T follicular helper cell (primary cell): ENCODE measurements at places on chromosomes 12 and 14.

DNA sequence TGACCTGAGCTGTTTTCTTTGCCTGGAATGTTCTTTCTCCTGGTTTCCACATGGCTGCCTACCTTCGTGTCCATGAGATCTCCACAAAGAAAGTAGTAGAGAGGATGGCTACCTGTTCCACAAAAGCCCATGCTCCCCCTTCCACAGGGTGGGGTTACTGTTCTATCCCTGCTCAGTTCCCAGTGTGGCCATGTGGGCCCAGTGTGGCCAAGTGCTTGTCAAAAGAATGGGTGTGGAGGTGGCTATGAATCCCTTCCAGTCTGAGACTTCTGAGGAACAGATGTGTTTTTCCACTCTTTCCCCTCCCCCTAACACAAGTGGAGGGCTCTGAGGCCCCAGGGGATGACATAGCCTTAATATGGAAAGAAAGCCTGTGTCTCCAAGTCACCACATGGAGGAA lies 26.2 kb upstream of the HSP90B1 start:
- no peak for DNase-seq

- no peak for DNase-seq
Observed at GRCh38 chr14:74083784-74084276, 423 bp downstream of the ALDH6A1 start.

- DNase-seq, result no peak
Observed at GRCh38 chr12:49954863-49955830, 4.6 kb downstream of the AQP2 start.

GRCh38 chr12:132400011-132400641 lies 70.7 kb upstream of the GALNT9 start:
- no peak for DNase-seq

DNA sequence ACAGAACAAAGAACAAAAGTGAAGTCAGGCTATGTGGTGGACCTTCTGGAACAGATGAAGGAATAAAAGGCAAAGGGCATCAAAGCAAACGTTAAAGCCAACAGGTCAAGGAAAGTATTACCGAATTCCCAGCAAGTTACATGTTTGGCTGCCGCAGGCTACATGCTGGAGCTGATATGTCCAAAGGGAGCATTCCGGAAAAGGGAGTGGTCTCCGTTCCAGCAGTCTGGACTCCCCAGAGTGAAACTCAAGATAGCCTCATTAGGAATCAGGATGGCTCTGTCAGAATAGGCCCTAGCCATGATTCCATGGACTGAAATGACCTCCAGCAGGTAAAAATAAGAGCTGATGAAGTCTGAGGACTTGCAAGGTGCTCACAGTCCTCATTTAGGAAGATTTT lies 379.8 kb upstream of the PRICKLE1 start:
- DNase-seq, result no peak

GRCh38 chr12:98721204-98721702 lies 76.2 kb downstream of the APAF1 start:
- DNase-seq, result no peak

- no peak for DNase-seq
Observed at GRCh38 chr12:120814203-120814902, 88.7 kb downstream of the ACADS start.

- DNase-seq, result no peak
Observed at GRCh38 chr14:21494902-21495762, 16.0 kb downstream of the METTL3 start.

- DNase-seq, result no peak
Observed at GRCh38 chr14:20608383-20609110, 17.4 kb upstream of the RNASE12 start.

DNA sequence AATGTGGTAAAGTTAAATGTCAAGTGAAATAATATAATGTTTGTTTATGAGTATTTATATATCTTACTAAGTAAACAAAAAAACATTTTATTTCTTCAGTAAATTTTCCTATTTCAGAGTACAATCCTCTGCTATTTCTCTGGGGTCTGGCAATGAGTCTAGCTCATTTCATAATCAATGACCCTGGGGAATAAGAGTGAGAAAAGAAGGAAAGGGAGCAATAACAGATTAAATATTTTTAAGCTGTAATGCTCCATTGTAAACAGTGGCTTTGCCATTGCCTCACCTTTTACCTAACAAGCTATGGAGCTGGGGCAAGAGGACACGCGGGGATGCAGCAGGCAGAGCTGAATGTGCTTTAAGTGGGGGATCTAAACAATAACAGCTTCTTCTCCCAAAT lies 1071.9 kb downstream of the FLRT2 start:
- DNase-seq, result no peak

- DNase-seq, result no peak
Observed at GRCh38 chr14:76080025-76080424, 71.7 kb upstream of the GPATCH2L start.

DNA sequence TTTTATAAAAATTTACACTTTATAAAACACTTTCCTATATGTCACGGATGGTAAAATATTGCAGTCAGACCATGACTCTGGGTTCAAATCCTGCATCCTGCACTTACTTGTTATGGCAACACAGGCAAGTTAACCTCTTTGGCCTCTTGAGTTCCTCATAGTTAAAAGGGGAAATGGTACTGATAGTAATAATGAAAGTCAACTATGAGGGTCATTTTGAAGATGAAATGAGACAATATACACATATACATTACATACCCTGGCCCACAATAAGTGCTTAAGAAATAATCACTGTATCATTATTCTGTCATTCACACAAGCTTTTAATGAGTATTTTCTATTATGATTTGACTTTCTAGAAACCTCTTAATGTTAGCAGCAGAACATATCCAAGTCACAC lies 64.4 kb downstream of the C12orf42 start:
- DNase-seq, result no peak

DNA sequence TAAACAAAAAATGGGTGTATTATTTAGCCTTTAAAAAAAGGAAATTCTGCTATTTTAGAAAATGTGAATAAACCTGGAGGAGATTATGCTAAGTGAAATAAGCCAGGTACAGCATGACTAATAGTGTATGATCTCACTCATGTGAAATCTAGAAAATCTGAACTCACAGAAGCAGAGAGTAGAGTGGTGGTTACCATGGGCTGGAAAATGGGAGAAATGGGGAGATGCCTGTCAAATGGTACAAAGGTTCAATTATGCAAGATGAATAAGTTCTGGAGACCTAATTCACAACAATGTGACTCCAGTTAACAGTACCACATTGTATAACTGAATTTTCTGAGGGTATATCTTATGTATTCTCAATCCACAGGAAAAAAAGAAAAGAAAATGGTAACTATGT lies 17.4 kb upstream of the LEMD3 start:
- no peak for DNase-seq

DNA sequence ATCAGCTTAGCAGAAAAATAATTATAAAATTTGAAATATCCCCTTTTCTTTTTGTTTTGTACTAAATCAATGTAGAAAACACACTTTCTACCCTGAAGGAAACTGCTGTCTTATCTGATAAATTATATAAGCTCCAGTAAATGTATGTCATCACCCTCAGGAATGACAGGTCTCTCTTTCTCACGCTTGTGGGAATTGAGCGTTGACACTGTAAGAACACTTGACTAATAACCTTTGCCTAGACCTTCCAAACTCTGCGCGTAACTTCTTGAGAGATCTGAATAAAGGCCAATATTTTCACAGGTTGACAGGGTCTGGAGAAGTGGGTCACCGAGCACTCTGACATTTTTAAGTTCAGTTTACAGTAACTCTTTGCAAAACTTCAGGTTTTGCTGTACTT lies 138.5 kb downstream of the BCAT1 start:
- DNase-seq, result no peak

DNA sequence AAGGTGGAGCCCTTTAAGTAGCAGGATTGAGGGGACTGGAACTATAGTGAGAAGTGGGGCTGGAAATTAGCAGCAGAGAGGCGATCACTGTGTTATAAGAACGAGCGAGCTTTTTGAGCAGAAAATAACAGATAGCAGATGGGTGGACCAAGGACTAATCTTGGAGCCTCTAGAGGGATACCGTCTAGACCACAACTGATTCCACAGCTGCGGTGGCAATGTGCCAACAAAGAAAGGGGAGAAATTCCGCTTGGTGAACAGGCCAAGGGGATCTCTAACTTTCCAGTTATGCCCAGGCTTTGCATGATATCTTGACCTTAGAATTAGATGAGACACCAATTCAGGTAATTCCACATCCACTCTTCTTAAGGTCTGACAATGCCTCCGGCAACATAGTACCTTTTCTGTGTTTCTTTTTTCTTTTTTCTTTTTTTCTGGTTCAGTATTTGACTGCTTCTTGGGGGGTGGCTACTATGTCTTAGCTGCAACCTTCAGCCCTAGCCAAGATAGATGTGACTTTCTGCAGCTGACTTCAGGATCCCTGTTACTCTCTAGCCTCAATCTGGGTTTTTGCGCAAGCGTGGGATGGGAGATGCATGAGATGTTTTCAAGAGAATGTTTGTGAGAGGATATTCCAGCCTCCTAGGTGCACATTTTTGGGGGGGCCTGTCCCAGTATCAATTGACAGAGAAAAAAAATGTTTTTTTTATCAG lies 143.4 kb upstream of the CPSF6 start:
- DNase-seq, result no peak

DNA sequence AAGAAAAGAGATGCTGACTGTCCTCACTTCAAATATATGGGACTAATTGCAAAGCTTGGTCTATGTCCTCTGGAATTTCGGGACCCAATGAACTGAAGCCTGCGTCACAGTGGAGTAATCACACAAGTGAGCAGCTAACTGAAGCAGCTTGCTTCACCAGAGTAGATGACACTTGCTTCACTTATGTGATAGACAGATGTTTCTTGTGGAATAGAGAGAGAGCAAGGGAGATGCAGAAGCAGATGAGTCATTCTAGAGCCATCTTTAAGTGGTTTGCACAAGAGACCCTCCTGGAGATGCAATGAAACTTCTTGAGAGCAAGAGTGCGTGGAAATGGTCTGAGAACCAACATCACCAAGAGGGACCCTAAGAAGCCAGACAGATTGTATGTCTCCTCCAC lies 1537.1 kb upstream of the FLRT2 start:
- no peak for DNase-seq

DNA sequence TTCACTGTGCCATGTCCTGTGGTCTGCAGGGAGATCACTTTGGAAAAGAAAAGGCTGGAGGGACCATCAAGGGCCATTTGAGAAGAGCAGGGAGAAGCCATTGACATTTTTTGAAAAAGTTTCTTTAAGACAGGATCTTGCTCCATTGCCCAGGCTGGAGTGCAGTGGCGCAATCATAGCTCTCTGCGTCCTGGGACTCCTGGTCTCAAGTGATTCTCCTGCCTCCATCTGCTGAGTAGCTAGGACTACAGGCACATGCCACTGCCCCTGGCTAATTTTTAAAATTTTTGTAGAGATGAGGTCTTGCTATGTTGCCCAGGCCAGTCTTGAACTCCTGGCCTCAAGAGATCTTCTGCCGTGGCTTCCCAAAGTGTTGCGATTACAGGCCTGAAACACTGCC lies 32.3 kb downstream of the PTHLH start:
- DNase-seq, result no peak

DNA sequence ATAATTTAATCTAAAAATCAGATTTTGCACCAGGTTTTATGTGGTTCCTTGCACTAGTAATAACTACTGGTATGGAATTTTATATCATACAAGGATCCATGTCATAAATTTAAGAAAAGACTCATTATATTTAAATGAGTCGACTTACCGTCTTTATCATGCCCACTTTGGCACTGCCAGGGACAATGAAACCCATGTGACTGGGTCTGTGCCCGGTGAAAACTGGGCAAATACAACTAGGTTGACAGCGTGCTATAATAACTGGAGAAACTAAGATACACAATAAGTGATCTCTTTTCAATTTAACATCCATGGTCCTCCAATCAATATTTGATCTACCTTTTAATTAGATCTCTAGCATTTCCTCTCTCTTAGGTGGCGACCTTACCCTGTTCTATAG lies 64.5 kb downstream of the ACADS start:
- DNase-seq, result no peak

GRCh38 chr12:13024531-13024916 lies 19.7 kb upstream of the FAM234B start:
- DNase-seq, result no peak

GRCh38 chr12:81070846-81071245 lies 7.0 kb upstream of the ACSS3 start:
- DNase-seq, result no peak

- DNase-seq, result no peak
Observed at GRCh38 chr14:50944647-50945413, 547 bp upstream of the PYGL start.

DNA sequence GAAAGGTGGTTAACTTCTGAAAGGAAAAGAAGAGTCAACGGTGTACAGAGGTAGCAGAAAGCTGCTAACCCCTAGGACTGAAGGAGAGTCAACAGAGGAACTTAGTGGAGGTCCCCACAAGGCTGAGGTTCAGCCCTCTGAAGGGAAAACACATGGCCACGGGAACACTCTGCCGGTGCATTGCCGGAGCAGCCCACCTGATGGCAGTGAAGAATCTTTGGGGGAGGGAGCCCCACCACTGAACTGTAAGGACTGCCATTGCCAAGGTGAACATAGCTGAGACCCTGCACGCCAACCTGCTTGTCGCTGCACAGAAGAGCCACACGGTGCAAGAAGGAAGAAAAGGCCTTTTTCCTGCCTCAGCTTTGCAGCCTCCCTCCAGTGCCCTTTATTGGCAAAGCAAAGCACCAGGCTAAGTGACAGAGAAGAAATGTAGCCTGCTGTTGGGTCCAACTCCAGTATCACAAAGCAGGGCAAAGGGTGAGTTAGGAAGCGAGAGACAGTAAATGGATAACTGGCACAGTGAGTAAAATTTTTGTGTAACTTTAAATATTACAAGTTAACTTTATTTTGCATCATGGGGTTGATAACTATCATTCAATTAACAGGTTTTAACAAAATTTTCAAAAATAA lies 76.9 kb downstream of the LIN52 start:
- no peak for DNase-seq

GRCh38 chr14:89217891-89218290 lies 199.1 kb downstream of the FOXN3 start:
- no peak for DNase-seq

GRCh38 chr12:115322275-115322674 lies 638.3 kb upstream of the TBX3 start:
- no peak for DNase-seq

GRCh38 chr12:70919597-70920035 lies 922 bp downstream of the PTPRR start:
- no peak for DNase-seq

GRCh38 chr12:85445060-85445938 lies 165.3 kb downstream of the ALX1 start:
- no peak for DNase-seq

GRCh38 chr12:51442324-51442723 lies 17.7 kb downstream of the SLC4A8 start:
- DNase-seq, result no peak

- no peak for DNase-seq
Observed at GRCh38 chr14:31430634-31431264, 10.4 kb upstream of the HEATR5A start.

- DNase-seq, result no peak
Observed at GRCh38 chr14:74611650-74612349, at the start of gene LTBP2. Gene LTBP2 (minus strand): TSS chr14:74612237. CDS start chr14:74611944, 293 bp downstream.
